ENCODE measurements at places on chromosomes 6 and 20. TPM values are rescaled to one million over a fixed set of nuclear protein-coding genes. Genes with fewer than 3 reads are reported as not detected.

The PARD6B gene
- 7.0 TPM for total RNA-seq

- DNase-seq, result no peak
Measured at GRCh38 chr6:117138425-117138824, 126.9 kb upstream of the VGLL2 start.

DNA sequence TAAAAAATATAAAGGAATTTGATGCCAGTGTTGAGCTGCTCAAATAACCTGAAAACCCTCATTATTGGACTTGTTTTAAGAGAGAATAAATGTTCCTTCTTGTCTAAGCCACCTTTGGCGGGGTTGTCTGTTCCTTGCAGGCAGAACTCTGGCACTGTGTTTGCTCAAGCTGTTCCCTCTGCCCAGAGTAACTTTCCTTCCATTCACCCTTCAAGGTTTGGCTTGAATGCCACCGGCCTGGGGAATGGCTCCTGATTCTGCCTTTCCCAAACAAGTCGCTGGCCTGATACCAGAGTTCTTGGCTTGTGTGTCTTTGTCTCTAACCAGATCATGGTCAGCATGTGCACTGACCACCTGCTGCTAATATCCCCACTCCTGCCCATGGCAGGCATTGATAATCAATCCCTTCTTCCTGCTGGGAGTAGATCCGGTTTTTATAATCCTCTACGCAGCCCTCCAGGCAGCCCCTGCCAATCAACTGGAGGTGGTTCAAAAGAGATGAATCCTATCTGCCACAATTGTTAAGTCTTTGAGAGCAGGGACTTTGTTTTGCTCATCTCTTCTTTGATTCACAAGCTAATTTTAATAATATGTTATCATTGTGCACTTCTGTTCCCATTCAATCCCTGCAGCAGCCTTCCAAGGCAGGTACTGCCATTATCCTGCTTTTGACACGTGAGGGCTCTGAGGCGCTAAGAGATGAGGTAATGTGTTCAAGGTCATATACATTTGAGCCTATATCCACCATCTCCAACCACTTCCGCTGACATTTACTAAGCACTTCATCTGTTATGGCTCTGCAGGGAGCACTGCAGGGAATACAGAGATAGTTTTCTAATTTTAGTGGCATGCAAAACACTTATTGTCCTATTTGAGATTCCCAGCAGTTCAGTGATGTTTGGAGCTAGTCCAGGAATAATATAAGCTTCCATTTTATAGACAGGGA is 3.1 kb upstream of the CCM2L start:
- DNase-seq, result no peak

DNA sequence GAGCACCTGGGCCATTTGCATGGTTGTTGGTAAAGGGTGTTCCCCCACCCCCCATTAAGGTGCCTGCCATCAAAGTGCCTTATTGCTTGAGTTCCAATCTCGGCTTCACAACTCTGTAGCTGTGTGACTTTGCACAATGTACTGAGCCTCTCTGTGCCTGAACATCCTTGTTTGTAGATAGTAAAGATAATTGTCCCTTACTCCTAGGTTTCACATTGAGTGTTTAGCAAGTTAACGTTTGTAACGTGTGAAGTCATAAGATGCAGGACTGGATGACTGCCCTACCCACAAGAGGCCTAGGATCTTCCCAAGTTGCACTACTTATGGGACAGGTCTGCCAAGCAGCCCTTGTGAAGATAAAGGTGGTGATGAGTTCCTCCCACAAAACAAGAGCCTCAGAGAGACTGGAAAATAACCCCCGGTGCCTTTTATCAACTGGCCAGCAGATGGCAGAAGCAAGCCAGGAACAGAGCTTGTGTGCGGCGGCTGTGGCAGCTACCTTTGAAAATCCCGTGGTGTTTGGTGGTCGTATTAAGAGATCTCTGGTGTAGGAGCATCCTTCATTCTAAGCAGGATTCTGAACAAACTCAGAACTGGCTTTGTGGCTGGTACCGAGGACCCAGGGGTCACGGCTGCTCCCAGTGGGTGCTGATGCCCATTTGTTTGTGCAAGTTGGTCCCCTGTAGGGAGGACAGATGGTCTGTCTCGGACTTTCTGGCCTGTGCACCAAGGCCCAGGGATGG is 99.1 kb downstream of the CDH26 start:
- DNase-seq, result peak; percentile 56

DNA sequence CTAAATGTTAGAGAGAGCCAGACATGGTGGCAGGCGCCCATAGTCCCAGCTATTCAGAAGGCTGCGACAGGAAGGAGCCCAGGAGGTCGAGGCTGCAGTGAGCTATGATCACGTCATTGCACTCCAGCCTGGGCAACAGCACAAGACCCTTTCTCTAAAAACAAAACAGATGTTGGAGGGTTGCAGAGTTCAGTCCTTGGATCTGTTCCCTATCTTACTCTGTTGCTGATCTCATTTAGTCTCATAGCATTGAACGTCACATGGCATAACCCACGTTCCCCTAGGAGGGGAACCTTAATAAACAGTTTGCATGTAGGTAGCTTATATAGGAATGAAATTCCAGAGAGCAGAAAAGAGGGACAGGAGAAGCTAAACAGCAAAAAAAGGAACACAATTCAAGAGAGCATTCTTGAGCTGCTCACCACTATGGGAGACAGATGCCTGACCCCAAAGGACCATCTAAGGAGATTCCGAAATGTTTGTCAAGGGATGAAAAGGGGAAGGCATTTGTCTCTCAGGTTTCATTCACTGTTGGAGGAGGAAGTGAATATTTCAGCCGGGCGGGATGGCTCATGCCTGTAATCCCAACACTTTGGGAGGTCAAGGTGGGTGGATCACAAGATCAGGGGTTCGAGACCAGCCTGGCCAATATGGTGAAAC is 54.6 kb upstream of the PIM1 start:
- DNase-seq, result no peak

DNA sequence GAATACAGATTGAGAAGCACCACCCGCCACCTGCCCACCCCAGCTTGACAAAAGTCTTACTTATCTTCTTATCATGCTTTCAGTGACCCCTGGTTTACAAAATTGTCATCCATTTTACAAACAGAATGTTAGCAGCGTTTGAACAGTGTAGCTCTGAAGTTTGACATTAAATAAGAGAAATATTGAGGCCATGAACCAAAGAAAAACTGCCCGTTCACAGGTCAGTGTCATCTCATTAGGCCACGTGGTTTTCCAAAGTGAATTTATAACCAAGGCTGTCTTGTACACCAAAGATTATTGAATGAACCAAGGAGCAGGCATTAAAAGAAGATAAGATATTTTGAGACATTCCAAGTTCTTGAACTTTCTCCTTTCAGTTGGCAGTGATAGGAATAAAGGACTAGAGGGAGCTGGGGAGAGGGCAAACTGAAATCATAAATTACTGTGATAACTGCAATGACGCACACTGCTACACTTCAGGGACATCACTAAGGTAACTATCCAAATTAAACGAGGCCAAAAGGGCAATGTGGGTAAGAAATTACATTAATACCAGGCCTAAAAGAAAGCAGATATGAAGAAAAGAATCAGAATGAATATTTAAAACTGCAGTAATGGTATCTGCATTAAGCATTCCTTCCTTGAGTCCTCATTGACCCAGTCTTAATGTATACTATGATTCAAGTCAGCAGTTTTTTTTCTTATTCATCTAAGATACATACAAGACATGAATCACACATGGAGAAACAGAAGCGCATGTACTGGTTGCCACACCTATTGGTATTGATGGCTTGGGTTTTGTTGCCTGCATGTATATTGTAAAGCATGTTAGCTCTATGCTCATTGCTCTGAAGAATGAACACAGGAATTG is 159.8 kb upstream of the ARG1 start:
- no peak for DNase-seq

GRCh38 chr20:10433014-10433622 is 904 bp downstream of the MKKS start:
- no peak for DNase-seq
